Left hindlimb (tissue), 1 donor: ENCODE measurements at places on chromosomes 16 and 17.
A peak's percentile ranks its signal among the peaks of the same experiment; 100 is the strongest.

- no peak for DNase-seq
Observed at GRCh38 chr16:19218581-19218980, 50.5 kb downstream of the SYT17 start.

DNA sequence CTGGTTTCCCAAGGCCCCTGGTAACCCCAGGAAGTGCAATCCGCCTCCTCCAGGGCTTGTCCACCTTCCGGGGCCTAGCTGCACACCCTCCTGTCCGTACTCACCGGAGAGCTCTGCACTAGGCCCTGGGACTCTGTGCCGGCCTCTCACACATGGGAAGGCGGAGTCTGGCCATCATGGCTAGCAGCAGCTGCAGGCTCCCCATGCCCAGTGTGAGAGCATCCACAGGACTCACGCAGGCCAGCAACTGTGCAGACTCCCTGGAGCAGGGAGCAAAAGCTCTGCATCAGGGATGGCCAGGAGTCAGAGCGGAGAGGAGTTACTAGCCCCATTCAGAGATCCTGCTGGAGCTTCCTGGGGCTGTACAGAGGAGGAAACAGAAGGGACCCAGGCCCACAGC lies 20.2 kb downstream of the FOXN1 start:
- DNase-seq, result no peak

- DNase-seq, result peak; percentile 16
Observed at GRCh38 chr16:3467182-3467581, 23.7 kb downstream of the NAA60 start.

GRCh38 chr16:73086108-73086507 lies 38.2 kb upstream of the ZFHX3 start:
- no peak for DNase-seq

DNA sequence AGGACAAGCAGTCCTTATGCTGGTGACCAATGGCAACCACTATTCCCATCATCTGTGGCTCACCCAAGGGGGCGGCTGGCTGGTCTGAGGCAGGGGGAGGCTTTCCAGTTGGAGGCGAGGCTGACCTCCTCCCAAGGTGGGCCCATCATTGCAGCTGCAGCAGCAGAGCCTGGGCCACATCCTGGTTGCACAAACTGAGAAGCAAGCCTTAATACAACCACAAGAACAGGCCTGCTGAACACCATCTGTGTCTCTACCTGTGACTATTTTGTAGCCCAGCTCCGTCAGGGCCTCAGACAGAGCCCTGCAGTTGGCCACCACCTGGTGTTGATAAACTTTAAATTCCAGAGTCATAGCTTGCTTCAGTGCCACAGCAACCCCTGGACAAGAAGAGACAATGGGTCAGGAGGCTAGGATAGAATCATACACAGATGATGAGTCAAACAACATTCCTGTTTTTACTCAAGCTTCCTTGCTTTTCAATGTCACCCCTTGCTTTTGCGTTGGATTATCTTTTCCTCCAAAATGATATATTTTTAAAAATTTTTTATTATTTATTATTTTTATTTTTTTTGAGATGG lies 17.9 kb downstream of the SMCR8 start:
- DNase-seq, result no peak

- DNase-seq, result no peak
Observed at GRCh38 chr17:45040459-45040858, 11.0 kb downstream of the DCAKD start.

- DNase-seq, result no peak
Observed at GRCh38 chr17:58324056-58324408, 4.6 kb downstream of the TSPOAP1 start.

GRCh38 chr17:48055531-48056245 lies 7.5 kb downstream of the NFE2L1 start:
- no peak for DNase-seq
